ENCODE measurements at places on chromosomes 4 and X.
A peak's percentile ranks its signal among the peaks of the same experiment; 100 is the strongest.

DNA sequence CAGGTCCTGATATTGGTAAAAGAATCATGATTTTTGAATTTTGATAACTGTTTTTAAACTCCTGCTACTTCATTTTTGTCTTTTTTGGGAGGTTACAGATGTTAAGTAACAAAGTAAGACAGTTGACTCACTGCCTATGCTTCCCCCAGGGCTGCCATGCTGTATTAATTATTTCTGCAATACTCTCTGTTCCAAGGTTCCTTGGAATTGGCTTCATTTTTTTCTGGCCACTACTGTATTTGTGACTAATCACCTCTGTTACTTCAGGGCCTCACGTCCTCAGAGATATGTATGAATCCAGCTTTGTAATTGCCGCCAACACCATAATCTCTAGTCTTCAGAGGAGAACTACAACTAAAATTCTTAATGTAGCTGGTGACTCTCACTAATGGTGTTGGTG is 1729.3 kb downstream of the C4orf33 start:
- DNase-seq, result no peak

DNA sequence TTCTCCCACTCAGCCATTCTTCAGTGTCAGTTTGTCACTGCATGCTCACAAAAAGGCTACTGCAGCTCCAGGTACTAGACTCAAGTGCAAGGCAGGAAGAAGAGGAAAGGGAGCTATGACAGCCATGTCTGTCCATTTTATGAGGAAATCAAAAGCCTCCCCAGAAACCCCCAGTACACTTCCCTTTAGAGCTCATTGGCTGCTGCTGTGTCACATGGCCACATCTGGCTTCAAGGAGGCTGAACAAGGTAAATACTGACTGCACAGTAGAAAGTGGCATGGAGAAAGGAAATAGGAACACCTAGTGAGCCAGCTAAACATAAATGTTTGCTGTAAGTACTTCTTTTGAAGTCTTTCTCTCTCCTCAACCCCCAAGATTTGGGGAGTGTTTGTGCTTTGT is 67.2 kb upstream of the FRAS1 start:
- DNase-seq, result no peak

GRCh38 chr4:42083816-42084215 is 68.6 kb downstream of the BEND4 start:
- DNase-seq, result peak; percentile 12

- DNase-seq, result no peak
Measured at GRCh38 chr4:69811166-69811565, 48.8 kb downstream of the SULT1E1 start.

DNA sequence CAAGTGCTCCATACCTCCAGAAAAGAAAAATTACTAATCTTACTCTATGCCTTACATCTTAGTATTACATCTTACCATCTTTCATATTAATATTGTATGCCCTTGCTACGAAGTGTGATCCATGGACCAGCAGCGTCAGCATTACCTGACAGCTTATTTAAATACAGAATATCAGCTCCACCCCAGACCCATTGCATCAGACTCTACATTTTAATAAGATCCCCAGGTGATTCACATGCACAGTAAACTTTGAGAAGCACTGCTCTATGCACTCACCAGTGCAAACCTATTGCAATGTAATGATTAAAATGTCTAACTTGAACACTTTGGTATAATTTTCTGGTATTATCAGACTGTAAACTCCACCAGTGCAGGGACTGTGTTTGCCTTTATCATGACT is 14.1 kb upstream of the SH3D19 start:
- no peak for DNase-seq

- no peak for DNase-seq
Measured at GRCh38 chr4:8086783-8087445, 71.7 kb downstream of the ABLIM2 start.

Measured in AG10803 (cell line).